ENCODE measurements at places on chromosomes 1 and 21. TPM values are rescaled to one million over a fixed set of nuclear protein-coding genes. Genes with fewer than 3 reads are reported as not detected.

The CELA3A gene
- 5.0 TPM for total RNA-seq

GRCh38 chr1:190273161-190273560 lies 204.5 kb downstream of the BRINP3 start:
- no peak for DNase-seq

The MNDA gene
- total RNA-seq = 20.3 TPM

GRCh38 chr1:97634758-97635157 lies 286.1 kb downstream of the DPYD start:
- DNase-seq = no peak

- DNase-seq = no peak
Measured at GRCh38 chr1:244137725-244138124, 86.6 kb downstream of the ZBTB18 start.

- no peak for DNase-seq
Measured at GRCh38 chr1:42430286-42431135, 25.3 kb downstream of the ZMYND12 start.

The NKAIN1 gene
- not detected for total RNA-seq

DNA sequence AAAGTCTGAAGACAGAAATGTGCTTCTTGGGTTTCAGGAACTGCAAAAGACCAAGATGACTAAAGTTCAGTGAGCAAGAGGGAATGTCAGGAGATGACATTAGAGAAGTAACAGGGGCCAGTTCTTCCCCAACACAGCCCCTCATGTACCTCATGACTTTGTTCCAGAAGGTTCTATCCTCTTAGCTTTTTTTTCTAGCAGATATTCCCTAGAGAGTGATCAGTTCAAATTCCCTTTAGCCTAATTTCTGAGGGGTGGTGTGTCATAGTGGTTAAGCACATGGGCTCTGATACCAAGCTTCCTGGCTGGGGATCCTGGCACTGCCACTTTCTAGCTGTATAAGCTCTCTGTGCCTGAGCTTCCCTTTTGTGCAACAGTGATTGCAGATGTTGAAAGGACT lies 108.0 kb downstream of the LBR start:
- no peak for DNase-seq

DNA sequence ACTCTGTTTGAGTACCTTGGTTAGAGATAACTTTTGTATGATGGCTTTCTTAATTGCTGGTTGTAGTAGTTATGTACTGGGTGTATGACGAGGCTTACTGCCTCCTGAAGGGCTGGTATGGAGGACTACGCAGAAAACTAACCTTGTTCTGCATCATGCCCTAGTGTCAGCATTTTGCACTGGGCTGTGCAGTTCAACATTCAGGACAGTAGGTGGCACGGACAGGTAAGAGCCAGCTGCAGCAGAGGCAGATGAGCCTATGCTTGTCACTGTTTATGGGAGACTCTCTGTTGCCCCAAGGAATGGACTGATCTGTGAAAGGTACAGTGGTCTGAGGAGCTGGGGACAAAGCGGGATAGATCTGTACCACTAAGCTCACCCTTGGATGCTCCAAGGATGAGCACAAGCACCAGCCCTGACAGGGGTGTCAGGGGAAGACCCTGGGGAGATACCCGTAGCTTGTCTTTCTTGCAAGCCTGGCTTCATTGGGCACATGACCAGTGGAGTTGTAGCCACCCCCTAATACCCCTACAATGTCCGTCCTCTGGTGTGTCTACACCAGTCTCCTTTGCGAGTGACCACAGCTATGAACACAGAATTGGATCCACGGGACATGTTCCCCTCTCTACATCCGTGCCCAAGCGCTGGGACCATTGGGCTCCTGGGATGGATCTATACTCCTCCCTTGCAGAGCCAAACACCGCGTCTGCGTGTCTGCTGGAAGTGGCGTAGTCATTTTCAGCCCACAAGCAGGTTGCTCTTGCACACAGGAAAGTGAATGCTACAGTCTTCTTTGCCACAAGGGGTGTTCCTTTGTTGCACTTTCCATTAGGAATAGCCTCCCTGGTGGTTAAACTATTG lies 51.1 kb upstream of the CFHR3 start:
- no peak for DNase-seq

- DNase-seq = no peak
Measured at GRCh38 chr1:3992103-3992556, 92.1 kb upstream of the C1orf174 start.

The C4BPA gene
- not detected for total RNA-seq

The GUCA2B gene
- not detected for total RNA-seq

- no peak for DNase-seq
Measured at GRCh38 chr21:42537106-42537742, 23.6 kb downstream of the SLC37A1 start.

DNA sequence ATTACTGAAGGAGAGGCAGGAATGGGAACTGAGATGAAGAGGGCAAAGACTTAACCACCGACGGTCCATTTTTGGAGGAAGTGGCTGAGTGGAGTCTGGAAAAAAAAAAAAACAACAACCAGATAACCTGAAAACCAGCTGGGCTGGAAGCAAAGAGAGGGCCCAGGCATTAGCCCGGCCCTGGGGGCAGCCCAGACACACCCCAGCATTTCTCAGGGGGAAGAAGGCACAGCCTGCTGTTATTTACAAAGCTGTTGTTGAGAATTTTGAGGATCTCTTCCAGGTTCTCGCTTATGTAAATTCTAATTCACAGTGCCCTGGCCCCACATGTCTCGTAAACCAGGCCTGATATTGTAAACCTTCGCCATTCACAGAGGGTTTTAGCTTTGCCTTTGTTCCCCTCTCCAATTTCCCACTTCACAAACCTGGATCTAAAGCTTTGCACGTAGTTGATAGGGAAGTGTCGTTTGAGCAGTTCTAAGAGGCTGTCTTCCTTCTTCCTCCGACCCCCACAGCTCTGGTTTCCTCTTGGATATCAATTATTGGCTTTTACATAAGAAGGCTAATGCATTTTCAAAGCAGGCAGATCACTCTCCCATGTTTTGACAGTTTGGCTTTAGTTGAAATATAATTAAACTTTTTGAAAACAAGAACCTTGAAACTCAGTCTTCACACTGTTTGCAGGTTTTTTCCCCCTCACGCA lies 161.8 kb upstream of the IRF2BP2 start:
- DNase-seq = no peak

DNA sequence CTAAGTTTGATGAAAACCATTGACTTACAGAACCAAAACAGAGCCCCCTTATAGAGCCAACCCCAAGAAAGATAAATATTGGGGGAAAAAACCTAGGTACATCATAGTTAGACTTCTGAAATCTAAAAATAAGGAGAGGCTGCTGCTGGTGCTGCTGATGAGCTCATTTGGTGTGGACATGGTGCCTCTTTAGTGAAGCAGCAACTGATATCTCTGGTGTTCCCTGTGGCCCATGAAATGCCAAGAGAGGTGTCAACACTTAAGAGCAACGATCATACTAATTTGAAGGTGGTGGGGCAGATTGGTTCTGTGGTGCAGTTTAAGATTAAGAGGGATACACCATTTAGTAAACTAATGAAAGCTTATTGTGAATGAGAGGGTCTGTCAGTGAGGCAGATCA lies 35.9 kb downstream of the ST3GAL3 start:
- DNase-seq = no peak

DNA sequence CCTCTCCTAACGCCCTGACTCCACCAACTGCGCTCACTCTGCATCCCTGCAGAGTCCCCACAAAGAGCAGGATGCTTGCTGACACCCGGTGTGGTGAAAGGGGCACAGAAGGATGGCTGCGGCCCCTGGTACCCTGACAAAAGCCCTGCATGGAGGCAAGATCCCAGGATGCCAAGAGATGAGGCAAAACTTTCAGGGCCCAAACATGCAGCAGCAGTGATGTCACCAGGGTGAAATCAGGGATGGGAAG lies 36.6 kb downstream of the SLC9A1 start:
- no peak for DNase-seq

GRCh38 chr1:177620636-177621190 lies 349.1 kb downstream of the SEC16B start:
- no peak for DNase-seq

DNA sequence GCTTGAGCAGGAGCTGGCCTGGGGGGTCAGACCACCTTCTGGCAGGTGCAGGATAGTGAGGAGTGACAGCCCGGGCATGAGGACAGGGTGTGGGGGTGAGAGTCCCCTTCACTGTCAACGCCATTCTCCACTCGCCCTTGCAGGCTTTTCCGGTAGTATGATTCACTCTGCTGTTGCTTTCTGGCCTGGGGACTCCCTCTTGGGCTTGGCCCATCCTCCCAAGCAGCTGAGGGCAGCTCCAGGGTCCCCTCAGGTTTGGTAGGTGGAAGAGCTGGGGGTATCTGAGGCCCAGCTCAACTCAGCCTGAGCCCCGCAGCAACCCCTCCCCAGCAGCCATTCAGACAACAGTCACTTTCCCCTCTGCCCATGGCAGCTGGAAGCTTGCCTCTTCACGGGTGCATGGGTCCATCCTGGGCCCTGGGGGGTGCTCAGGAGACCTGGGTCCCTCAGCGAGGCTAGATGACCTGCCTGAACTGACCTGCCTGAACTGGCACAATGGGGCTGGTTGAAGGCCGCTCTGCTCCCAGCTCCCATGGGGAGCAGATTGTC lies 1.3 kb downstream of the CLDN19 start:
- no peak for DNase-seq

The PTGER3 gene
- 40.0 TPM for total RNA-seq

The TLR5 gene
- 20.9 TPM for total RNA-seq

- DNase-seq = no peak
Measured at GRCh38 chr21:42236693-42237092, 17.8 kb downstream of the ABCG1 start.

All from aorta (tissue), 5 donors.